ENCODE measurements at places on chromosomes 2 and 18.

DNA sequence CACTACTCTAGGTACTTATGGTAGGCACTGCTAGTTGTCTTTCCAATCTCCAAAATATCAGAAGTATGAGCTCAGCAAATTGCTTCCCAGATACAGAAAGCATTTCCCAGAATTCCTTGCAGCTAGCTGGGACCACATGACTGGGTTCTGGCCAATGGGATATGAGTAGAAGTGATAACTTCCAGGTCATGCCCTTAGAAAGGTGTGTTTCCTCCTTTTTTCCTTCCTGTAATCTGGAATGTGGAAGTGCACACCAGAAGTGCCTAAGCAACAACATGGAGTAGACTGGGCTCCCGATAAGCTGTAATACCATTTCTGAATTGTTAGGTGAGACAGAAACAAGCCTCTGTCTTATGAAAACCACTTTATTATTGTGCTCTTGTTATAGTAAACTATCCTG is 279.8 kb downstream of the ZNF385B start:
- no peak for DNase-seq

- no peak for DNase-seq
Observed at GRCh38 chr2:174587579-174587978, 10.0 kb downstream of the WIPF1 start.

DNA sequence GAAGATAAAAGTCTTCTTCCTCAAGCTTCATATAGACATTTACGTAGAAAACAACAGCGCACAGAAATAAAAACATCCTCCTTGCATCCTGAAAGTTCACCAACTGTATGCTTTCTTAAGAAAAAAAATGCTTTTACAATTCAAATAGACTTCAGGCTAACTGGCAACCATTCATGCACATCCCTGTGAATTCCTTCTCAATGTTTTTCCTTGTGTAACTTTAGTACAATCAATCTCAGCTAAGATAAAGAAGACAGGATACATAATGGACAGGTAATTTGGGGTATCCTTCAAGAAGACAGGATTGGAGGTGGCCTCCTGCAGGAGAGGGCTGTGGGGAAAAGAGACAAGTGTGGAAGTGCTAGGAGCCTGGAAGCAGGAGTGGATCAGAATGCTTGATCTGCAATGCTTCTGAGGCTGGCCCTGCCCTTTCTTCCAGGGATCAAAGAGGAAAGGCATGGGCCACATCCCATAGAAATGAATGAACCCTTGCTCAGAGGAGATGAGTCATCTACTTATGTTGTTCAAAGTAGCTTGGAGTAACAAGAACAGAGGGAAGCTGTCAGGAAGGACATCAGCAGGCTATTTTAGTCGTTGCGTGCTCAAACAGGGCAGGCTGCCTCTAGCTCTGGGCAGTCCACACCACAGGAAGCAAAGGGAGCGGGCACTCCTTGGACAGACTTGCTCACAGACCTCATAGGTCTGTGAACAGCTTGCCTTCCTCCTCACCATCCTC is 126.6 kb downstream of the TMEM131 start:
- no peak for DNase-seq

GRCh38 chr2:138223319-138223718 is 259.0 kb downstream of the HNMT start:
- DNase-seq: no peak

GRCh38 chr2:145344076-145344724 is 824.3 kb upstream of the ZEB2 start:
- no peak for DNase-seq

GRCh38 chr18:45557779-45558178 is 57.5 kb upstream of the SLC14A2 start:
- DNase-seq: no peak

DNA sequence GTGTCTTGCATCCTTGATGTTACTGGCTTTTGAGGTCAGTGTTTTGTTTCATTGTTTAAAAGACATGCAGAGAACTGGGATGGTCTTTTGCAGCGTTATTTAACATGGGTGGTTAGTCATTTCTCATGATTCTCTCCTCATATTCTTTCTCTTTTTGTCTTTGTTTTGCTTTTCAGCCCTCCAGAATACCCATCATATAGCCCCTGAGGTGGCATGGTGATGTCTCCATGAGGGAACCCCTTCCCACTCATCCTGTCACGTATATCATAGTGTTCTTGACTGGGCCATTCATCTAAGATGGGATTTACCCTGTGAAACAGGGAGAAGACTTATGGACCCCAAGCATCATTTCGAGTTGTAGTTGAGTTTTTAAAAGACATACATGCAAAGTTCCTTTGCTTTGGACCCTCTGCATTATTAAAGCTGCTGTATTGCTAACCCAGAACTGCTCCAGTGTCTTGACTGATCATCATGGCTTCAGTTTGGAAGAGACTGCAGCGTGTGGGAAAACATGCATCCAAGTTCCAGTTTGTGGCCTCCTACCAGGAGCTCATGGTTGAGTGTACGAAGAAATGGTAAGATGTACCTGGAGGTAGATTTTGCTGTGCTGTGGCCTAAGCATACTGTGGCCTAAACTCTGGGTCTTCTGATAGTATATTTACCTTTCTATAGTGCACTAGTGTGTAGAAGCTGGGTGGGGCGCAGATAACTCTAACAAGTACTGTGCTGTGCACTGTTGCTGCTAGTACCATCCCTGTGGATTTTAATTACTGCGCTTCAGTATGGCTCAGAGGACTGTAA is 1.4 kb downstream of the EHBP1 start:
- no peak for DNase-seq

DNA sequence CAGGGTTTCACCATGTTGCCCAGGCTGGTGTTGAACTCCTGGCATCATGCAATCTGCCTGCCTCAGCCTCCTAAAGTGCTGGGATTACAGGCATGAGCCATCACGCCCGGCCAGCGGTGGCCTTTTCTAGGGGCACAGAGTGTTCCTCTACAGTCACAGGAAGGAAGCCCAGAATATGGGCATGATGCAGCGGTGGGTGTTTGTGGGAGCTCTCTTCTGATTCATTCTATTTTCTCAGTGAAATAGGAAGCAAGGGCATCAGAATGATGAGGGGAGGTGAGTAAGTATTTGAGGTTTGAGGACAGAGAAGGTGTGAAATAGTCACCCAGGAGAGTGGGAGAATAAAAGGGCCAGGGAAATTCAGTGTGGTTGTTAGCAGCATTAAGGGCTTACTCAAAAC is 70.3 kb upstream of the PSME4 start:
- peak; percentile 48 for DNase-seq

GRCh38 chr18:36757991-36758390 is 70.8 kb downstream of the TPGS2 start:
- DNase-seq: no peak

- peak; percentile 34 for DNase-seq
Observed at GRCh38 chr2:238784671-238785527, 63.0 kb upstream of the TWIST2 start.

DNA sequence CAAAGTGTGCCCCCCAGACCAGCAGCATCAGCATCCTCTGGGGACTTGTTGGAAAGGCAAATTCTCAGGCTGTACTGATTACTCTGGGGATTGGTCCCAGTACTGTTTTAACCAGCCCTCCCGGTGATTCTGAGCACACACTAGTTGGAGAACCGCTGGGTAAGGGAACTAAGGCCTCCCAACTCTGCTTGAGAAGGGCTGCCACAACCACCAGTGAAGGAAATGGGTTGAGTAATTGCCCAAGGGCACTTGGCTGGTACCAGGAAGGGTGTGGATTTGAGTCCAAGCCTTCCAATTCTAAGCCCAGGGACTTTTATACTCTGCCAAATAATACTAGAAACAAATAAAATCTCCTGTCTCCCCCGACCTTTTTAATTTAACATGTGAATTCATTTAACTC is 219.9 kb downstream of the SETBP1 start:
- DNase-seq: no peak

GRCh38 chr2:10873790-10874437 is 37.8 kb upstream of the KCNF1 start:
- no peak for DNase-seq

DNA sequence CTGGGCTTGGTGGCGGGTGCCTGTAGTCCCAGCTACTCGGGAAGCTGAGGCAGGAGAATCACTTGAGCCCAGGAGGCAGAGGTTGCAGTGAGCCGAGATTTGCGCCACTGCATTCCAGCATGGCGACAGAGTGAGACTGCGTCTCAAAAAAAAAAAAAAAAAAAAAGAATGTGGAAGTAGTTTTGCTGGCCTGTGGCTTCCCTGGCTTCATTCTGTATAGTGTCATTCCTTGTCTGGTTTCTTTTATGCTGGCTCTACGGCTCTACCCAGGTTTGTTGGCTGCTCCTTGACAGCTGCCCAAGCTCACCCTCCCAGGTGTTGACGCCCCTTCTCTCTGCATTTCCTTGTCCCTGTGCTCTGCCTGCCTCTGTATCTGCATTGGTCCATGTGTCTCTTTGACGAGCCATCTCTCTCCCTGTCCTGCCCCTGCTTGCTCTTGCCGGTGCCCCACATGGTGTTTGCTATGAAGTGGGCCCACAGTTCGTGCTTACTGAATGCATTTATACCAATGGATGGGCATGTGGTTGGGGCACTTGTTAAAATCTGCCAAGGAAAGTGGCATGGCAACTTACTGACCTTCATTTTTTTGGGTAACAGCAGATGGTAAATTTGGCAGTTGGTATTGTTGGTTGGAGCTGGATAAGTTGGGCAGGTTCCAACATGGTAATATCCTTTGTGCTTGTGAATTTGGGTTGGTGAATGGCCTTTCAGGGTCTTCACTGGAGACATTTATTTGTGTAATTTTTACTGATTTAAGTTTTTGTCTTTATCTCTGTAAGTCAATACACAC is 113.9 kb downstream of the MAP4K4 start:
- no peak for DNase-seq

DNA sequence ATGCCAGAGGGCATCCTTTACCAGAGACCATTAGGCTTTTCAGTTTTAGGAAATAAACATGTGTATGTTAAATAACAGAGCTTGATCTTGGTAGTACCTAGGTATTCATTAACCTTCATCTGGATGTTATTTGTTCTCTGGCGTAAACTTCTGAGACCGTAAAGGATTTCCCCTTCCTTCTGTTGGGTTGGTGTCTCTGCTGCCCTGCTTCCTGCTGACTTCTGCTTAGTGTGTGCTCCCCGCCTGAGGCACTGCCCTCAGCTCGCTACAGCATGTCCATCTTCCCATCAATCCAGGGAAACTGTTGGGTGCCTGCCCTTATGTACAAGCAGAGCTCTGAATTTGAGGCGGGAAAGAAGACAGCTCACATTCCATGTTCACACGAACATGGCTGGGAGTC is 177.9 kb downstream of the TPGS2 start:
- no peak for DNase-seq

GRCh38 chr18:3089579-3089978 is 76.6 kb upstream of the LPIN2 start:
- DNase-seq: no peak

DNA sequence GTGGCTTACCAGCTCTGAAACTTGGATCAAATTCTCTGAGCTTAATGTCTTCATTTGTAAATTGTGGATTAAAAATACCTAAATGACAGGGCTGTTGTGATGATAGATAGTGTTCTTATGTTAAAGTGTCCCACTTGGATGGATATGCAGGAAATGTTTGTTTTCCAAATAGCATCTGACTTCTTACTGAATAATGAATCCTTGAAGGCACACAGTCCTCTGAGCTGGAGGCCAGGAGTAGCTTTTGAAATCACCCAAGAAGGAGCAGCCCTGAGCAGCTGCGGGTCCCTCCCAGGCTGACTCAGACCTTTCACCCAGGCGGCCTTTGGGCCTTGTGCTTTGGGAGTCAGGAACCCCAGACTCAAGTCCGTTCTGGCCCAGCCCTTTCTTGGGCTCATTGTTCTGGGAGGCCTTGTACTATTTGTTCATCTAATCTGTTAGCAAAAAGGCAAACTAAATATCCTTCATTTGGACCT is 173.0 kb upstream of the GATA6 start:
- DNase-seq: no peak

GRCh38 chr18:52403291-52404021 is 63.5 kb downstream of the DCC start:
- DNase-seq: no peak

GRCh38 chr18:52607985-52608384 is 268.0 kb downstream of the DCC start:
- no peak for DNase-seq

- DNase-seq: no peak
Observed at GRCh38 chr2:3517948-3518495, 1.3 kb downstream of the ADI1 start.

GRCh38 chr2:209114588-209115240 is 309.1 kb upstream of the MAP2 start:
- DNase-seq: no peak
